ENCODE measurements at places on chromosomes 3 and 15. TPM values are rescaled to one million over a fixed set of nuclear protein-coding genes. Genes with fewer than 3 reads are reported as not detected.

GRCh38 chr15:95226835-95227234, 995.5 kb downstream of the MCTP2 start:
- H3K4me3 ChIP-seq = no peak overlapping the region
- H3K36me3 ChIP-seq = no peaks in the 10 kb centered on the region
- no peaks in the 10 kb centered on the region for H3K27me3 ChIP-seq
- no peak overlapping the region for H3K27ac ChIP-seq

- peaks cover 18% of the 10 kb centered on the region for H3K4me1 ChIP-seq
- no peaks in the 10 kb centered on the region for H3K36me3 ChIP-seq
- no peaks in the 10 kb centered on the region for H3K27me3 ChIP-seq
- no peak overlapping the region for H3K27ac ChIP-seq
- DNase-seq = no peak
- H3K4me3 ChIP-seq = no peak overlapping the region
These were observed 92.2 kb upstream of the RAP2B start for GRCh38 chr3:153069598-153070510.

- no peak overlapping the region for H3K27ac ChIP-seq
- H3K4me3 ChIP-seq = no peak overlapping the region
- H3K4me1 ChIP-seq = peaks cover 15% of the 10 kb centered on the region
- no peaks in the 10 kb centered on the region for H3K36me3 ChIP-seq
- no peak for DNase-seq
These were observed 192.9 kb upstream of the IL12A start for GRCh38 chr3:159795681-159796175.

GRCh38 chr3:98259-98654, 98.3 kb upstream of the CHL1 start:
- no peaks in the 10 kb centered on the region for H3K36me3 ChIP-seq
- H3K4me3 ChIP-seq = no peak overlapping the region
- no peaks in the 10 kb centered on the region for H3K27me3 ChIP-seq

DNA sequence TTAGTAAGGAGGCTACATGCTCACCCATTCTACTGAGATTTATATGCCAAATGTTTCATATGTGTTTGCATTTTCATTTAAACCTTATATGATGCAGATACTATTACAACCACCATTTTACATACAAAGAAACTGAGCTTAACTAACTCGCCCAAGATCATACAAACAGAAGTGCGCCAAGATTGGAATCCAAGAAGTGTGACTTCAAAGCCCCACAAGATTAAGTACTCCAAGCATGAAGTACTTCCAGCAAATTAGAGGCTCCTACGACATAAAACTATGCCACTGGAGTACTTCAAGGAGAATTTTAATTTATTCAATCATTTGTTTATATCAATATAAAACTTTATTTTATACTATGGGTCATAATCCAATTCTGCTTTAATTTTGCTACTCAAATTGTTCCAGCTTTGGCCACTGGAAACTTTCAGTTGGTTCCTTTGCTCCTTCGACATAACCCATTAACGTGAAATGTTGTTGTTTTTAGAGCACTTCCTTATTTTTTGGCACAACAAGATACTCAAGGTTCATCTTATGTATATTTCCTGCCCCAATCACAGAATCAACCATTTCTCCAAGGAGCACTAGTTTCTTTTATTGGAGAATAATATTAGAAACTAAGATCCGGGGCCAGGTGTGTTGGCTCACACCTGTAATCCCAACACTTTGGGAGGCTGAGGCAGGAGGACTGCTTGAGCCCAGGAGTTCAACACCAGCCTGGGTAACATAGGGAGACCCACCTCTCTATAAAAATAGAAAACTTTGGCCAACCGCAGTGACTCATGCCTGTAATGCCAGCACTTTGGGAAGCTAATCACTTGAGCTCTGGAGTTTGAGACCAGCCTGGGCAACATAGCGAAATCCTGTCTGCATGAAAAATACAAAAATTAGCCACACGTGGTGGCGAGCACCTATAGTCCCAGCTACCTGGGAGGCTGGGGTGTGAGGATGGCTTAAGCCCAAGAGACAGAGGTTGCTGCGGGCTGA, 10.4 kb downstream of the INO80 start:
- no peaks in the 10 kb centered on the region for H3K36me3 ChIP-seq
- H3K27me3 ChIP-seq = no peaks in the 10 kb centered on the region
- no peaks in the 10 kb centered on the region for H3K4me1 ChIP-seq
- H3K27ac ChIP-seq = no peak overlapping the region
- H3K4me3 ChIP-seq = no peak overlapping the region

GRCh38 chr3:45693941-45694521, 4.8 kb downstream of the SACM1L start:
- no peak overlapping the region for H3K4me3 ChIP-seq
- H3K36me3 ChIP-seq = 0 out of 2 replicates have a peak, but pooled peaks cover 18% of the 10 kb centered on the region
- H3K27ac ChIP-seq = no peak overlapping the region
- H3K4me1 ChIP-seq = peaks cover 16% of the 10 kb centered on the region
- H3K27me3 ChIP-seq = no peaks in the 10 kb centered on the region
- DNase-seq = no peak

DNA sequence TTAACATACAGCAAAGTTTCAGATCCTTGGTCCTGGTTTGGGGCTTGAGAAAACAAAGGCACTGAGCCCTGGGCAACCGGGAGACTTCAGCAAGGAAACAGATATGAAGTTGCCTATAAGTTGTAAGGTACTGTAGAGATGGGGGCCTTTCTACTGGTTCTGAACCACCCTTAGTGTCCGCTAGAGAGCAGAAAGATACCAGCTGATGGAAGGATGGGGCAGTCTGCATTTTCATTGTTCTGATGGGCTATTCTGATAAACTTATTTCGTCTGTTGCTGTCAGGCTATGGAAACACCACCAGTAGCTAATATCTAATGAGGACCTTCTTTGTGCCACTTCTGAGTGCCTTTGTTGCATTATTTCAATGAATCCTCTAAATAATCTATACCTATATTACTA, 38.7 kb downstream of the FGD5 start:
- H3K27me3 ChIP-seq = no peaks in the 10 kb centered on the region
- no peaks in the 10 kb centered on the region for H3K4me1 ChIP-seq
- no peak overlapping the region for H3K4me3 ChIP-seq
- no peaks in the 10 kb centered on the region for H3K36me3 ChIP-seq

GRCh38 chr3:162780313-162780712, 1283.7 kb downstream of the OTOL1 start:
- H3K4me1 ChIP-seq = no peaks in the 10 kb centered on the region
- H3K36me3 ChIP-seq = no peaks in the 10 kb centered on the region
- no peak overlapping the region for H3K4me3 ChIP-seq
- no peak overlapping the region for H3K27ac ChIP-seq
- DNase-seq = no peak

DNA sequence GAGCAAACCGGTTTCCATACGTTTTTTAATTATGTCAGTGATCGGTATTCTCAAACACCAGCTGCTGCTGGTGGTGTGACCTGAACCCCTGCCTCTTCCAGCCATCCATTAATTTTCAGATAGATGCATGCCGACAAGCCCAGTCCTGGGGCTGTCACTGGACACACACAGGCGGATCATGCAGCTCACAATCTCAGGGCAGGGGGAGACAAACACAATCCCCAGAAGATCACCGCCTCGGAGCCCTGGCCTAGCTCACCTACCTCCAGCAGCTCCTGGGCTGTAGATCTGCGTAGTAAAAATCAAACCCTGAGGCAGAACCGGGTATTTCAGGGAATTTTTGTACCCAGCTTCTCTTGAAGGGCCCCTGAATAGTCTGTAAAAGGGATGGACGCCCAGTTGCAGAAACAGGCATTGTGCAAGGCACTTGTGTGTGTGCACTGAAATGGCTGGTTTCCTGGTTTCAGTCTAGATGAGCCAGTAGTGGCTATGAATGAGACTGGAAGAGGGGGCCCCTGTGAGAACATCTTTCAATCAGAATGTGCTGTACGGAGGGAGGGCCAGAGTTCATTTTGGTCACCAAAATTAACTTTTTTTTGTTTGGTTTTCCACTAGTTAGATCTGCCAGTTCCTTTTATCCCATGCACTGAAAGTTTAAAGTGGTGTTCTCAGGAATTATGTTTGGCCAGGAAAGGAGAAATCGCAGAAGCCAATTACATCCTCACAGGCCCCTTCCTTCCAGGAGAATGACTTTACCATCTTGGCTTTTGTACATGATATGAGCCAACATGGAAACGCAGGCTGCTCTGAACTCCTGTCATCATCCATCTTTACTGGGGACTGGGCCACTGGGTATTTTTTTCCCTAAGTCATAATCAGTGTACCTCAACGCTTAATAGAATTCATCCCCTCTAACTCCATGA, 55.0 kb upstream of the RPL32 start:
- H3K36me3 ChIP-seq = no peaks in the 10 kb centered on the region
- H3K27ac ChIP-seq = no peak overlapping the region
- H3K27me3 ChIP-seq = no peaks in the 10 kb centered on the region
- DNase-seq = no peak
- no peaks in the 10 kb centered on the region for H3K4me1 ChIP-seq

DNA sequence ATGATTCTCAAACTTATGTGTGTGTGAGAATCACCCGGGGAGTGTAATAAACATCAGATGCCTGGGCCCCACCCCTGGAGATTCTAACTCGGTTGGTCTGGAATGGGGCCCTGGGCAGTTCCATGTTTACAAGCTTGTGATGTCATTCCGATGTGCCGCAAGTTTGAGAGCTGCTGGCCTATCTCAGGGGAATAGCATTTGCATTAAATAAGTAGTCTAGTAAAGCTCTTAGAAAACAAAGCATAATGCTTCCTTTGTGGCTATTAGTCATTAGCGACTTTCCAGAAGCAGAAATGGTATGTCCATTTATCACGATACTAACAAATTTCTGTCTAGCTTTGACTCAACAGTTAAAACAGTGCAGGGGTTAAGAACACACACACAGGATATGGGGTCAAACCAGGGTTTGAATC, 20.9 kb downstream of the PGBD4 start:
- no peaks in the 10 kb centered on the region for H3K36me3 ChIP-seq
- no peak overlapping the region for H3K4me3 ChIP-seq
- H3K4me1 ChIP-seq = no peaks in the 10 kb centered on the region
- no peak for DNase-seq

DNA sequence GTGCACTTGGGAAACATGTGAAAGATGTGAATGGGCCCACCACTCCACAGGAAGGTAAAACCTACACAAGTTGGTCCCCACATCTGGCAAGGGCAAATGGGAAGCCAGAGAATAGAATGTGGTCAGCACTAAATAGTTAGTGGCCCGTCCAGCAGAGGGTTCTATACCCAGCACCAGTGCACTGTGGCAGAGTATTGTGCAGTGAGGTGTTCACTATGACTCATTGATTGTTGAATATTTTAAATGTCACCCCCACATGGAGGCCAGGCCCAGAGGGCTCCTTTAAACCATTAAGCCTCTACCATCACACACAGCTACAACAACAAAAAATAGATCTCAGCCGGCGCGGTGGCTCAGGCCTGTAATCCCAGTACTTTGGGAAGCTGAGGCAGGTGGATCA, 11.7 kb downstream of the FRMD5 start:
- H3K36me3 ChIP-seq = no peaks in the 10 kb centered on the region
- no peak overlapping the region for H3K27ac ChIP-seq
- H3K27me3 ChIP-seq = no peaks in the 10 kb centered on the region

GRCh38 chr15:62637574-62637897, 405.0 kb upstream of the TPM1 start:
- no peak overlapping the region for H3K27ac ChIP-seq
- H3K4me3 ChIP-seq = no peak overlapping the region
- no peak for DNase-seq
- no peaks in the 10 kb centered on the region for H3K4me1 ChIP-seq

GRCh38 chr3:168040607-168041208, 55.0 kb downstream of the GOLIM4 start:
- no peaks in the 10 kb centered on the region for H3K4me1 ChIP-seq
- DNase-seq = no peak
- H3K27ac ChIP-seq = no peak overlapping the region
- H3K36me3 ChIP-seq = no peaks in the 10 kb centered on the region

GRCh38 chr3:111215481-111215880, 143.9 kb downstream of the NECTIN3 start:
- H3K4me3 ChIP-seq = no peak overlapping the region
- H3K27ac ChIP-seq = no peak overlapping the region
- H3K27me3 ChIP-seq = no peaks in the 10 kb centered on the region
- H3K36me3 ChIP-seq = no peaks in the 10 kb centered on the region
- no peaks in the 10 kb centered on the region for H3K4me1 ChIP-seq
- no peak for DNase-seq

DNA sequence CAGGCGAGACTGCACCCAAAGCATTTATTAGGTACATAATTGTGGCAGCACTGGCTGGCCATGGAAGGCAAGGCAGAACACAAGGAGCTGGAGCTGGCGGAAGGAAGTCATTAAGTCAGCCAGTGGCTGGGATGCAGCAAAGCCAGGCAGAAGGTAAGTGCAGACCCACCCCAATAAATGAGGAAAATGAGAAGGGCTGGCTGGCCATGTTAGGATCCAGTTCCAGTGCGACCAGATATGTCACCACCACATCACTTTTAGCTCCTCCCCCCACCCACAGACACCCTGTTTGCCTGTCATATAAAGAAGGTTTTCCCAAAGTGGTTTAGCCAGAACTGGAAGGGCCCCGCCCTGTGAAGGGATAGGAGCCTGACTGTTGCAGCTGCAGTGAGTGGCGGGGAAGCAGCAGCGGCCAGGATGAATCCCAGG, at the start of gene FURIN:
Gene FURIN, plus strand, starts transcription at position 328 of the 429 bp plus-strand sequence. CDS start 7,153 bp downstream, outside the sequence.
- H3K4me3 ChIP-seq = peak within 1 kb of the TSS; percentile 25
- H3K27me3 ChIP-seq = no peaks in the 10 kb centered on the region
- H3K27ac ChIP-seq = peak within 1 kb of the TSS; percentile 72
- DNase-seq = peak; percentile 78
- peaks cover 68% of the 10 kb centered on the region for H3K4me1 ChIP-seq

DNA sequence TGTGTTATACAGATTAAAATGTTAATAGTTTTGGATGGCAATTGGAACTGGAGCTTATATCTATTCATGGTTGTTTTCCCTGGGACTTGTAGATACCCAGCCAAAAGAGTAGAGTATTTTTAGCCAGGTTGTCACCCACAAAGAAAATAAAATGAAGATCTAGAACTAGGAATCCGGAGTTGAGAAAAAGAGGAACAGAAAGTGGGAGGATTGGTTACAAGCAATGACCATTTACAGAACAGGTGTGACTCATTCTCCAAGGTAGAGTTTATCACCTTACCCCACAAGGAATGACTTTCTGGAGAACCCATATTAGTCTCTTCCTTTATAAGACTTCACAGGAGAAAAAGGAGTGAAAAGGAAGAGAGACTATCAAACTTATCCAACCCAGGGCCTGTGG, 99.8 kb downstream of the TMEM108 start:
- H3K27ac ChIP-seq = no peak overlapping the region
- H3K4me1 ChIP-seq = no peaks in the 10 kb centered on the region
- no peak for DNase-seq
- H3K27me3 ChIP-seq = peaks cover 19% of the 10 kb centered on the region

Gene EID1
- 73.9 TPM for total RNA-seq

Gene VILL
- total RNA-seq = 14.7 TPM

Gene ZNF619
- total RNA-seq = 5.1 TPM

Gene ZMYND10
- total RNA-seq = 8.7 TPM

Gene CEP70
- total RNA-seq = 50.5 TPM

Gene XCR1
- 0.18 TPM for total RNA-seq

Gene KCNAB1
- total RNA-seq = 1.4 TPM

Data from PC-9 (cell line).